ENCODE measurements at places on chromosomes 4 and X.

GRCh38 chr4:144645102-144645630 is 790 bp upstream of the HHIP start:
- DNase-seq = no peak

GRCh38 chr4:15322006-15322405 is 105.8 kb upstream of the C1QTNF7 start:
- DNase-seq = no peak

DNA sequence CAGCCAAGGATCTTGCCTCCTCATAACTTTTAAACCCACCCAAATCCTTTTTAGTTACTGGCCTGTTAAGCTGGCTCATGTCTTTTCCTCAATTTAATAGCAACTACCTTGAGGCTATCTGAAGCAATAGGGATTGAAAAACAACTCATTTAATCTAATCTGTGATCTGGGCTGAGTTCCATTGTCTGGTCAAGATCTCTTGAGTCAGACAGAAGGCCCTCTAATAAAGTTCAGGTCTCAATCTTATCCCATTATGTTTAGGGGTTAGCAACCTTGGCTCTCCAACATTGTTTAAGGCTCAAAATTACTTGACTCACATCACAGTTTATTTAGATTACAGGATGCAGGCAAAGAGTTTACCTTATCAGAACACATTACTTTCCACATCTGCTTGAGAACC is 436.1 kb downstream of the ANKRD50 start:
- DNase-seq = no peak

DNA sequence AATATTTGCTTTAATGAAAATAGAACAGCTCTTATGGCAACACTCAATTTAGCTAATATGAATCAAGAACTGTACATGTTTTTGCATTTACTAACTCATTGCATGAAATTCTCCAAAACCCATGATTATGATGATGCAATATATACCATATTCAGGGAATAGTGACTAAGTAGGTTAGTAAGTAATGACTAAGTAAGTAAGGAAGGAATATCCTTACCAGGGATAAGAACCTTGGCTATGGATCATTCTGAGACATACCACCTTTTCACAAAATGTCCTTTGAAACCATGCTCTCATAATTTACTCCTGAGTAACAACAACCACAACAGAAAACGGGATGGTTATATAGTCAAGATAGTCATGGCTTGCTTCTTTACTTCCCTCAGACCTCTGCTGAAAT is 1513.0 kb downstream of the STIM2 start:
- DNase-seq = no peak

DNA sequence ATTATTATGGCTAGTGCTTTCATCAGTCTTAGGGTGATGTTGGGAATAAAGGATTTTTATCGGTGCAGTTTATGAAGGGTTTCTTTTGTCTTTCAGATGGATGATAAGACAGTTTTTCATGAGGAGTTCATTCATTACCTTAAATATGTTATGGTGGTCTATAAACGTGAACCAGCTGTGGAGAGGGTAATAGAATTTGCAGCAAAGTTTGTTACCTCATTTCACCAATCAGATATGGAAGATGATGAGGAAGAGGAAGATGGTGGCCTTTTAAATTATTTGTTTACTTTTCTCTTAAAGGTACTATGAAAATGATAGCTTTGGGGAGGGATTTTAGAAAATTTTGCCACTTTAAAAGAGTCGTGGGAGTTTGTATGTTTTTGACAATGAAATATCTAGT is 1.3 kb downstream of the NCAPG start:
- no peak for DNase-seq

- DNase-seq = no peak
These were observed 147.0 kb upstream of the CTSO start for GRCh38 chr4:156100651-156101050.

GRCh38 chrX:33336783-33337182 is 125.4 kb upstream of the DMD start:
- DNase-seq = no peak

Data from GM12892 (cell line).